ENCODE measurements at places on chromosomes 13 and 19.
A peak's percentile ranks its signal among the peaks of the same experiment; 100 is the strongest.

GRCh38 chr19:17610384-17610783 lies 54.9 kb downstream of the COLGALT1 start:
- no peak for DNase-seq

DNA sequence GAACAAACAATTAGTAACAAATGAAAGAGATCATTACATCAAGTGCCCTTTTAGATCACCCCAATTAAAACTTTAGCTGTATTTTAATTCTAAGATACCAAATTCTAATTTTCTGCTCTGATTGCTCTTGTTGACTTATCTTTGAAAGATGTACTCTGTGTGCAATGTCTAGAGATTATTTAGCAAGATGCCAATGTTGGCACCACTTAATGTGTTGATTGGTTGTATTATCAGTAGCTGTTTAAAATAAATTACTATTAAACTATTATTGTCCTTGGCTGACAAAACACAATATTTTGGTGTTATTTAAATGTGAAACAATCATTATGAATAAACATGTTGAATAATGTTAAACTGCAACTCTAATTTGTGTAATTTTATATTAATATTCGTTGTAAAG lies 386.0 kb downstream of the DACH1 start:
- no peak for DNase-seq

- no peak for DNase-seq
Observed at GRCh38 chr13:23615395-23616081, 45.3 kb downstream of the TNFRSF19 start.

DNA sequence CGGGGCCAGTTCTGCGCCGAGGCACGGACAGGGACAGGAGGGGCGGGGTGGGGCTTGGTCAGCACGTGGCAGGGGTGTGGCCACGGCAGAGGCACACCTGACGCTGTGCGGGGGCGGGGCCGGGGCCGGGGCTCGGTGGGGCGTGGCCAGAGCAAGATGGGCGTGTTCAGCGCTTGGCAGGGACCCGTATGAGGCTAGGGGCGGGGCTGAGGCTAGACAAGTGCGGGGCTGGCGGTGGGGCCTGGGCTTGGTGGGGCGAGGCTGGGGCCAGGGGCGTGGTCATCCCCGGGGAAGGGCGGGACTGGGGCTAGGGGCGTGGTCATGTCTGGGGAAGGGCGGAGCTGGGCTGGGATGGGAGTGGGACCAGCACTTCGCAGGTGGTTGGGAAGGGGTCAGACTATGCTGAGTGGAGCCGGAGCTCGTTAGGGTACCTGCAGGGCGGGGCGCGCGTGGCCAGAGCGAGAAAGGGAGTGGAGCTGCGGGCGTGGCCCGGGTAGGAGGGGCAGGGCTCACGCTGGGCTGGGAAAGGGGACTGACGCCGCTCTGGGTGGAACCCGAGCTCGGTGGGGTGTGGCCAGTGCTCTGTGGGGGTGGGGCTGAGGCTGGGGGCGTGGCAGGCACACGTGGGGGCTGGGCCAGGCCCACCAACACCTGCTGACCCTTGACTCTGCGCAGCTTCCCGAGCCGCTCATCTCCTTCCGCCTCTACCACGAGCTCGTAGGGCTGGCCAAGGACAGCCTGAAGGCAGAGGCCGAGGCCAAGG lies 12.8 kb downstream of the POLR2E start:
- peak; percentile 81 for DNase-seq

DNA sequence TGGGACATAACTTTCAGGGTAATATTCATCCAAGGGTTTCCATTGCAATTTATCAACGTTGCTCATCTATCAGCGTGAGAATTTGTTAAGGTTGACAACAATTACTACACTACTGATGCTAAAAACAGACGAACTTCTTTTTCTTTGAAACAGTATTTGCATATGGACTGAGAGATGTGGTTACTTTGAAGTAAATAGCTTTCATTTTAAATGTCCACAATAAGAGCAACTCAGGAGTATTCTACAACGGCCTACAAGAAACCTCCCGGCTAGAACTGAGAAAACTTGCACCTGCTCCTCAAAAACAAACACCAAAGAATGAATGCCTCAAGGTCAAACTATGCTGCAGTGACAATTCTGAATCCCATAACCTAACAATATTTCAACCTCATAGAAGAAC lies 238.4 kb downstream of the IRS2 start:
- DNase-seq, result no peak

DNA sequence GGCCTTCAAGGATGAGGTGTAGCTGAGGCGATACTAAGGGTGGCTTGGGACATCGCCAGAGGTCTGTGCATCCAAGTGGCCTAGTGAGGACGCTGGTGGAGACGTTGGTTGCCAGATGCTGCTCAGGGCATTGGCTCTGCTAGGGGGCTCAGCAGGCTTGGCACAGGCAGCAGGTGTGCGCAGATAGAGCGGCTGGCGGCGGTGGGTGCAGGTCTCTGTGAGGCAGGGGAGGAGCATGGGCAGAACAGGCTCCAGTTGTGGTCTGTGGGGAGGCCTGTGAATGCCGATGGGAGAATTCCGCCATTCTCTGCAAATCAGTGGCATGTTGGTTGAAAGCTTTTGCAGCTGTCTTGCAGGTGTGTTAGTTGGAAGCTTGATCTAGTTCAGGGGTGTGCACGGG lies 21.2 kb downstream of the PRAM1 start:
- no peak for DNase-seq

GRCh38 chr19:16247353-16248182 lies 49.9 kb downstream of the AP1M1 start:
- DNase-seq, result peak; percentile 86

Measured in GM12892 (cell line).